ENCODE measurements at places on chromosomes 3 and 15.

GRCh38 chr3:64454179-64454578 lies 228.9 kb upstream of the PRICKLE2 start:
- no peak for DNase-seq

DNA sequence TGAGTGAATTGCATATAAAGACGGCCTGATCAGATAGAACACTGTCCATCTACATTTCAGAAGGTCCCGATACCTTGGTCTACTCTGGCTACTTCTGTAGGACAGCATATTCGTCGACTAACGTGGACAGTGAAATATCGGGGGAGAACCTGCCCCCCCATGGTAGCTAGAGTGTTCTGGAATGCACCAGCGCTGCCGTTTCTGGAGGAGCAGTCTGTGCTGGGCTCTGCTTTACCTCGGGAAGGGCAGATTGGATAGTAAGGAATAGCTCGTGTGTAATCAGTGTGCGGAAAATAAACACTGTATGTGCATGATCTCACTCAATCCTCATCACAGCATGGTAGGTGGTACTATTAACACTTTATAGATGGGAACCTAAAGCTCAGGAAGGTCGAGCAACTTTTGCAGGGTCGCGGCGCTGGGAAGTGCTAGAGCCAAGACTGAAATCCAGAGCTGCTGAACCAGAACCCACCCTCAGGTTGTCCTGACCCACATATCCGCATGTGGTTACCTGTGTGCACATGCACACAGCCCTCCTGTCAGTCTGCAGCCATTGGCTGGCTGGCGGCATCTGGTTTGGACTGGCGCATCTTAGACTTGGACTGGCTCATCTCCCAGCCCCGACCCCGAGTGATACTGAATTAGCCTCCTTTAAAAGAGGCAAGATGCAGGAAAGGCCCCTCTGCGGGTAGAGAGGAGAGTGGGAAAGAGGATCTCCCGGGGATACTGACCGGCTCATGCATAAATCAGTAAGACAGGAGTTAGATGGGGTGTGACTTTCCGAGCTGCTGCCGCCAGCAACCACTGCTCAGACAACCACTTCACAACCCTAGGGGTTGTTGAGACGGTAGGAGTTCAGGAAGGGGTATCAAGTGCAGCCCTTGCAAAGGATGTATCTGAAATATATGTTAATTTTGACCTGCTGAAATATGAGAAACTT lies 155.0 kb upstream of the BHLHE40 start:
- DNase-seq: no peak

DNA sequence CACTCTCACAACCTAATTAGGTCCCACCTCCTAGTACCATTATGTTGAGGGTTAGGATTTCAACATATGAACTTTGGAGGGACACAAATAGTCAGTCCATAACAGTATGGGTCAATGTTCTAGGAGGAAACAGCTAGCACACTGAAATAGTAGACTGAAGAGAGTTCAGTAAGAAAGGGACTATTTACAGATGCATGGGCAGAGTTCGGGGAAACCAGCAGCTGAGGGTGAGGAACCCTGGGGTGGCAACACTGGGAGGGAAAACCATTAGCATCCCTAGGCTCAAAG lies 78.0 kb upstream of the PXYLP1 start:
- no peak for DNase-seq

DNA sequence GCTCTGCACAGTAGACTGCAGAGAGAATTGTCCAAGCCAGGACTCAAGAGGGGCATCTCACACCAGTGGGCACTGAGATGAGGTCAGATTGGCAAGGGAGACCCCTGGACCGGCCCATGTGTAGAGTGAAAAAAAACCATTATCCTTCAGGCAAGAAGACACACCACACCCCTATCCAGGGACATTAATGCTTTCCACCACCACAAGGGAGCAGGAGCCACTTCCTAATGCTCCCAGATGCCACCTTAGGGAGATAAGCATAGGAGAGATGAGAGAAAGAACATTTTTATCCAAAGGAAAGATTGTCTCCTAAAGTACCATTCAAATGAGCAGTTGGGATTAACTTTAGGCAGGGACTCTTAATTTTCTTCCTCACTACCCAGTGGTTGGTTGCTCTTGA lies 109.6 kb upstream of the PTX3 start:
- no peak for DNase-seq

GRCh38 chr3:182671942-182672341 lies 121.4 kb upstream of the ATP11B start:
- no peak for DNase-seq

GRCh38 chr15:29379647-29380046 lies 110.0 kb upstream of the NSMCE3 start:
- no peak for DNase-seq

DNA sequence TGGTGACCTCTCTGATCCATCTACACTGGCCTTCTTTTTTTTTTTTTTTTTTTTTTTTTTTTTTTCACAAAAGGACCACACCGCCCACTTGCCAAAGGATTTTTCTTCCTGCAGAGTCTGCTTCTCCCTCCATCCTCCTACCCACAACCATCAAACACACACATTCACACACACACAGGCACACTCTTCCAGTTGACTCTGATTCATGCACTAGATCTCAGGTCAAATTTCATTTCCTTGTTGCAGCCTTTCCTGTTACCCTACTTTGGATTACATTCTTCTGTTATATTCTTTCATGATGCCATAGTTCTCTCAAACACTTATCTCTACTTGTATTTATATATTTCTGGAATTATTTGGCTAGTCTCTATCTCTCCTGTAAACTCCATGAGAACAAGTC lies 133.9 kb downstream of the STAC start:
- no peak for DNase-seq

DNA sequence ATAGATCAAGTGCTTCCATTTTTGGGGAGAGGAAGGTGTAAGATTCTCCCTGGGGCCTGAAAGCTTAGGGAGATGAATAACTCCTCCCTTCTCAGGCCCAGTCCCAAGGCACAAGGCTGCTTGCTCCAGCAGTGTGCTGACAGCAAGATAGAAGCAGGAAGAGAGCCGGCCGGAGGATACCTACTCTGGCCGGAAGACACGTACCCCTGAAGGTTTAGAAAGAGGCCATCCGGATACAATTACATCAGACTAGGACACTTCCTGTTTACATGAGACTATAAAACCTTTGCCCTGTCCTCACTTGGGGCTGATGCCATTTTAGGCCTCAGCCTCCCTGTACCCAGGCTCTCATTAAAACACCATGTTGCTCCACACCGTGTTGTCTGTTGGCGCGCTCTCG lies 329.9 kb downstream of the SV2B start:
- no peak for DNase-seq

DNA sequence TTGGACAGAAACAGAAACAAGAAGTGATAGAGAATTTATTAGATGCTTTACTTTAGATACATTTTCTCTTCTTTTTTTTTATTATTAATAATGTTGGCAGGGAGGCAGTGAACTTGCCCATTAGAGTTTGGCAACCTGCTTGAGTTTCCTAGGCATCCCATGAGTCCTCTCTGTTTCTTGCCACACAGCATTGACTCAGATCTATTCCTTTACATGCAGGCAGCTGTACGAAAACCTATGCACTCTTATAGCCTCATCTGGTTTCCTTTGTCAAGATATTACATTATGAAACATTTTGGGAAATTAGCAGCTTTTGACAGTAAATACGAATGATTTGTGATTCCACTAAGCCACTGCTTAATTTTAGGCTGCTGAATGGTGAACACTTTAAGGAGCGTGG lies 23.3 kb downstream of the IL1RAP start:
- no peak for DNase-seq

All from activated T-helper 9 cell treated with anti-CD3 and anti-CD28 coated beads, Interleukin-2, amount 50 U/mL, for 16 hours (primary cell).